ENCODE measurements at places on chromosomes 13 and 19. TPM values are rescaled to one million over a fixed set of nuclear protein-coding genes. Genes with fewer than 3 reads are reported as not detected.

GRCh38 chr13:22154041-22154440, 483.2 kb downstream of the FGF9 start:
- DNase-seq, result no peak

DNA sequence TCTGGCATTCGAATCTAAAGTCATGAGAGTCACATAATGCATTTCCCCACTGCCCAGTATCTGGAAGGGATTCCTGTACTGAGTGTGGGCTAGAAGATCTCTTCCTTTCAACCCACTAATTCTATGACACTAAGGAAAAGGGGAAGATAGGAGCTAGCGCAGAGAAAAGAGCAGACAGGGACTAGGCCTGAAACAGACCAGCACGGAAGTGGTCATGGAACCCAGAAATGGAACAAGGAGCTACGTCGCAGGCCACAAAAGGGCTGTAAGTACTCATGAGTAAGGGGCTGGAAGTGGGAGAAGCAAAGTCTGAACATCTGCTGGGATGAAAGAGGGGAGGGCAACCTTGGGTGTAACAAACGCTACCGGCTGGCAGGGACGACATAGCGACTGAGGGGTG, 8.6 kb downstream of the ABCC4 start:
- DNase-seq, result no peak

GRCh38 chr13:100503622-100504021, 85.0 kb downstream of the GGACT start:
- DNase-seq, result no peak

- no peak for DNase-seq
These were observed 3.8 kb upstream of the RAX2 start for GRCh38 chr19:3775831-3776230.

DNA sequence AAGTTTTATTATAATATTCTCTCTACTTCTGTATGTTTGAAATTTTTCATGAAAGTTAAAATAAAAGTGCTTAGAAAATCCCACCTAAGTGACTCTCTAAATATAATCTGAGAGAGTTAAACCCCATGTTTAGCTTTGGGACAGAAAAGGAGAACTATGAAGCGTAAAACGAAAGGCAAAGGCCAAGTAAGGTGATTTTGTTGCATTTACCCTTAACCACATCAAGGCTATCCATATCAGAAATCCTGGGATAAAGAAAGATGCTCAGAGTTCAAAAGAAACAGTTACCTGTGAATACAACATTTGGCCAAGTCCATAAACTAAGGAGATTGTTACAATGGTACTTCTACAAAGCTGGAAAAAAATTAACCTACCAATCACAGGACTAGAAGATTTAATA, 31.3 kb downstream of the UBL3 start:
- no peak for DNase-seq

GRCh38 chr13:108276060-108276459, 6.5 kb downstream of the TNFSF13B start:
- DNase-seq, result no peak

The RNF113B gene
- not detected for total RNA-seq

The CEACAM7 gene
- total RNA-seq, result 4.1 TPM

Measured in suprapubic skin (tissue), 4 donors.